ENCODE measurements at places on chromosomes 4 and X. TPM values are rescaled to one million over a fixed set of nuclear protein-coding genes. Genes with fewer than 3 reads are reported as not detected.

Gene SMIM43
- not detected for polyA plus RNA-seq

Gene MAOB
- polyA plus RNA-seq, result 0.10 TPM

Gene PDE6B
- polyA plus RNA-seq, result not detected

Gene PPEF2
- 0.03 TPM for polyA plus RNA-seq

Gene PCGF3
- 58.8 TPM for polyA plus RNA-seq

Gene CENPVL1
- polyA plus RNA-seq, result not detected

Gene HSFX4
- polyA plus RNA-seq, result not detected

Gene WDR17
- 0.39 TPM for polyA plus RNA-seq

Gene HSFX3
- polyA plus RNA-seq, result not detected

Gene PAGE2B
- not detected for polyA plus RNA-seq

GRCh38 chr4:14184767-14185166, 557.2 kb upstream of the BOD1L1 start:
- no peak overlapping the region for H3K4me3 ChIP-seq
- H3K4me1 ChIP-seq, result no peaks in the 10 kb centered on the region
- H3K36me3 ChIP-seq, result no peaks in the 10 kb centered on the region

DNA sequence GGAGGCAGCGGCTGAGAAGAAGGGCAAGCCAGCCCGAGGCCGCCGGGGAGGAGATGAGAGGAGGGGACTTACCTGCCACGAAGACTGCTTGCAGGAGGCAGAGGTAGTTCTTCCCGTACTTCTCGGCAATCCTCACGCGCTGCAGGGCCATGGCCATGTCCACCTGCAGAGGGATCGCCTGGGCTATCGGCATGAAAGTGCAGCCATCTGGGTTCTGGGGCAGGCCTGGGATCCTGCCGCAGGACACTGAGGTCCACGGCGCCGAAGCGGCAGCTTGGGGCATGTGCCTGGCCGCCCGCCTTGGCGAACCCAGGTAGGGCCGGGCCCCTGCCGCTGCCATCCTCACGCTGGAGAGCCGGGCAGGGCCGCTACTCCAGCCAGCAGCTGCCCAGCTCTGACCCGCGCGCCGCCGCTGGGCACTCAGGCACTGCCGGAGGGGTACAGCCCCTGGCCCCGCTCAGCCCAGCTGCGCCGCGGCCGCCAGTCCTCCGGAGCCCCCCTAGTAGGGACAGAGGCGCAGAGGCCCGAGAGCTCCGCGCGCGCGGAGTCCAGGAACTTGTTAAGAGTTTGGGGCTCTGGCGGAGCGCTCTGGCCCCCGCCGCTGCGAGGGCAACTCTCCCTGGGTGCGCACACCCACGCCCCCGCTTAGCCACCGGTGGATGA, 16.0 kb downstream of the MCF2 start:
- peak overlapping the region; percentile 29 for H3K4me3 ChIP-seq
- DNase-seq, result no peak
- H3K36me3 ChIP-seq, result no peaks in the 10 kb centered on the region
- H3K27me3 ChIP-seq, result no peaks in the 10 kb centered on the region

GRCh38 chr4:42293967-42294813, 103.1 kb upstream of the SHISA3 start:
- no peaks in the 10 kb centered on the region for H3K27me3 ChIP-seq
- H3K27ac ChIP-seq, result no peak overlapping the region
- DNase-seq, result no peak
- H3K4me1 ChIP-seq, result no peaks in the 10 kb centered on the region
- no peaks in the 10 kb centered on the region for H3K36me3 ChIP-seq

DNA sequence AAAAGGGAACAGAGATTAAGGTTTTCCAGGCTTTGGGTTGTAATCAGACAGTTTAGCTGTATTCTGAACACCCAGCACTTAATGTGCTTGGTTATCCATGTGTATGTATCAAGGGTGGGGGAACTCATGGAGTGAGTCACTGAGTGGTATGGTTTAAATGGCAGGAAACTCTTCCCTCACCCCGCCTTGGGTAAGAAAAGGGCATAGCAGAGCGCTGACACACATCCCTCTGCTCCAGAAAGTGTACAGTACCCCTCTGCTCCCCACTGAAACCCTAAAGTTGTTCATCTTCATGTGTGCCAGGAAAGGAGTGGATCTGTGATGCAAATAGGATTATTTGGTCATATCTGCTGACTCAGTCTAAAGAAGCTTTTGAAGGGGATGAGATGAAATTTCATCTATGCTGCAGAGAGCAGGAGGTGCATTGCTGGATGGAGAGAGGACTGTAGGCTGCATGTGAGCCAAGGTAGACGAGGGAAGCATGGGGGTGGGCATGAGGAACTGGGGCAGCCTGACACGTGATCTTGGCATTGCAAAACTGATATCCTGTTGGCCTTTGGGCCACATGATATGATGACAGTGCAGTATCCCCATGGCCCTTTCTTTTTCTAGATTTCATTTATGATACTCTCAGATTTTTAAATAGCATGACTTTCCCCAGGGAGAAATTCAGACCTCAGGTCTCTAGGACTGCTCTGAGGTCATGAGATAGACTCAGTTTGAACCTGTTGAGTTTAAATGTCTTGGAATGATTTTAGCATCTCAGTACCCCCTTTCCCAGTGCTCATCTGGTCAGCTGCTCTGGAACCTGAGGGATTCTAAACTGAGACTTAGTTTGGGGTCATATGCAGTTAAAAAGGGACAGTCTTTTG, 84.8 kb downstream of the TMEM164 start:
- H3K36me3 ChIP-seq, result no peaks in the 10 kb centered on the region
- H3K27me3 ChIP-seq, result no peaks in the 10 kb centered on the region
- peak overlapping the region; percentile 99 for H3K27ac ChIP-seq
- peaks cover 23% of the 10 kb centered on the region for H3K4me1 ChIP-seq
- peak overlapping the region; percentile 59 for H3K4me3 ChIP-seq
- peak; percentile 84 for DNase-seq

- H3K36me3 ChIP-seq, result no peaks in the 10 kb centered on the region
- no peak overlapping the region for H3K27ac ChIP-seq
- peaks cover 11% of the 10 kb centered on the region for H3K27me3 ChIP-seq
- no peak overlapping the region for H3K4me3 ChIP-seq
- no peak for DNase-seq
Measured at GRCh38 chr4:2102045-2102883, 43.1 kb downstream of the NAT8L start.

GRCh38 chr4:55458611-55459010, 62.9 kb downstream of the TMEM165 start:
- no peaks in the 10 kb centered on the region for H3K27me3 ChIP-seq
- DNase-seq, result no peak
- H3K27ac ChIP-seq, result peak overlapping the region; percentile 37

DNA sequence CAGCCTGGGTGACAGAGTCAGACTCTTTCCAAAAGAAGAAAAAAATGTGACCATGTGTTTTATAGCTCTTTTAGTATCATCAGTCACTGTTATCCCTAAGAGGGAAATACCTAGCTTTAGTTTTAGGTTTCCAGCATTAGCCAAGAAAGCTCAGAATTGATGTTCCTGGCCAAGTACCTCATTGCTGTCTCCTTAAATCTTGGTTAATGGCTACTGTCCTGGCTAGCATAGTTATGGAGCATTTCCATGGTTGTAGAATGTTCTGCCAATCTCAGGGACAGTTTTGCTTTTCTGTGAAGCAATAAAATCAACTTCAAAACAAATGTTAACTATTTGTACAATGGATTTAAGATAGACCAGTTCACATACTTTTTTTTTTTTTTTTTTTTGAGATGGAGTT, 74.4 kb downstream of the HTT start:
- H3K4me3 ChIP-seq, result no peak overlapping the region
- H3K36me3 ChIP-seq, result peaks cover 20% of the 10 kb centered on the region
- H3K27me3 ChIP-seq, result no peaks in the 10 kb centered on the region
- DNase-seq, result no peak

DNA sequence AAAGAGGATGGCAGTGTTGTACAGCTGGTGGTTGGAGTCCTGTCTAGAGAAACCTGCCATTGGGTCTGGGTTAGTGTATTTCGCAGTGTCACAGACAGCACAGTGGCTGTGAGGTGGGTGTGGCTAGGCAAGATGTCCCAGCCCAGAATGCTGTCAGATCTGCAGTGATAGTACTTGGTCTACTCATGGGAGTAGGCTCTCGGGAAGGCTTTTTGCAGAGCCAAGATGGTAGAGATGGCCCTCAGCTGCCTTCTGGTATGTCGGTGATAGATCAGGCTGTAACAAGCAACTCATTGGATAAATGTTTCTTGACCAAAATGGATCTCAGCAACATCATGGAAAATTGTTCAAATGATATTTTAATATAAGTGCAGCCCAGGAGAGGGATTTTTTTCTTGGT, 84.3 kb upstream of the WDR1 start:
- no peak for DNase-seq
- H3K27ac ChIP-seq, result no peak overlapping the region
- no peaks in the 10 kb centered on the region for H3K4me1 ChIP-seq
- no peaks in the 10 kb centered on the region for H3K36me3 ChIP-seq

DNA sequence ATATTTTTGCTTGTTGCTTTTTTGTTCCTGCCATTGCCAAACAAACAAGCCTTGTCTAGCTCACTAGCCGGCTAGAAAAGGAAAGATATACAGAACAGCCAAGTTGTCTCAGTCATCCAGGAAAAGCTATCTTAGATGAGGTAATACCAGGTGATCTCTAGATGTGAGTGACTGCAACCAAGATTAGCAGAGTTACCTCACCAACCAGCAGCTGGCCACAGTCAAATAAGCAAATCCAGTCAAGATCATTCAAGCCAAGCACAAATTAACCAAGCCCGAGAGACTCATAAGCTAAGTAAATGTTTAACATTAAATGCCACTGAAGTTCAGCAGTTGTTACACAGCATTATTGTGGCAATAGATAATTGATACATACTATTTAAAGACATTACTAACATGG, 108.6 kb downstream of the CENPC start:
- DNase-seq, result no peak
- no peak overlapping the region for H3K4me3 ChIP-seq
- H3K4me1 ChIP-seq, result no peaks in the 10 kb centered on the region
- no peaks in the 10 kb centered on the region for H3K27me3 ChIP-seq
- H3K27ac ChIP-seq, result no peak overlapping the region
